NT2/D1 (cell line): ENCODE measurements at places on chromosomes 4 and X.
A peak's percentile ranks its signal among the peaks of the same experiment; 100 is the strongest.

GRCh38 chrX:1598021-1598875 lies 6.8 kb downstream of the AKAP17A start:
- no peak for DNase-seq

- DNase-seq, result no peak
Observed at GRCh38 chr4:128663325-128663724, 146.2 kb upstream of the JADE1 start.

DNA sequence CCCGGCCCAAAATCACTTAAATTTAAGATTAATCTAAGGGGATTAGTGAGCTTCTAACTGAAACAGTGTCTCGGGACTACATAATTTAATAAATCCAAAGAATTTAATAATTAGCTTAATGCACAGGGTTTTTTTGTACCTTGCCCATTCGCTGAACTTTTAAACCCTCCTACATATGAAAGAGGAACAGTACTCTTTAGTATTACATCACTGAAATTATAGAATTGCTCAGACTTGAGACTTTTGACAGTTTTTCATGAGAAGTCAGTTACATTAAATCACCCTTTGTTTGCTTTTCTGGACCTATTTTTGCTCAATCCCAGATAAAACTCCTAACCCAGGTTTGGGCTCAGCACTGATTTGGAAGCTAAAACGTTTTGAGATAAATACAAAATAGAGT lies 2.4 kb upstream of the TADA2B start:
- no peak for DNase-seq

- DNase-seq, result no peak
Observed at GRCh38 chrX:115560211-115560977, 580 bp upstream of the PLS3 start.

DNA sequence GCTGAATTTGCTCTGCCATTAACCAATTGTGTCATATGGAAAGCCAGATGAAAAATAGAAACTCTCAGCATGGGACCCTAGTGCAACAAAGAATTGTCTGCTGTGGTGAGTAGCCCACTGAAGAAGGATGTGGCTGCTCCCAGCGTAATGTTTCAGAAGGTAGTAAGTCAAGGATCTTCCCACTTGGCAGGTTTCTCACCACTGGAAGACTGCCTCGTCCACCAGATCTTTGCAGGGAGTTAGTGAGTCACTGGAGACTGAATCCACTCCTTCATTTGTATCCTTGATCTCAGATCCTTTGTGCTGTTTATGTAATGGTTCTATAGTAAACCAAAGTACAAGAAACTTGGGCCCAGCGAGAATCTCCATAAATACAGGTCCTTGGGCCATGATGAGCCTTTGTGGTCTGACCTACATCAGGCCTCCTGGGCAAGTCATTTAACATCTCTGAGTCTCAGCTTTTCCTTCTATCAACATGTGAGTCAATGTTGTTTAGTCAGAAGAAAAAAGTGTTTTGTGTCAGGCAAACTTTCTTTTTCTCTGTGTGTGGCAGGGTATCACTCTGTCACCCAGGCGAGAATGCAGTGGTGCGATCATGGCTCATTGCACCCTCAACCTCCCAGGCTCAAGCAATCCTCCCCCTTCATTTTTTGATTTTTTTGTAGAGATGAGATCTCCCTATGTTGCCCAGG lies 78.0 kb upstream of the CCDC160 start:
- DNase-seq, result no peak

DNA sequence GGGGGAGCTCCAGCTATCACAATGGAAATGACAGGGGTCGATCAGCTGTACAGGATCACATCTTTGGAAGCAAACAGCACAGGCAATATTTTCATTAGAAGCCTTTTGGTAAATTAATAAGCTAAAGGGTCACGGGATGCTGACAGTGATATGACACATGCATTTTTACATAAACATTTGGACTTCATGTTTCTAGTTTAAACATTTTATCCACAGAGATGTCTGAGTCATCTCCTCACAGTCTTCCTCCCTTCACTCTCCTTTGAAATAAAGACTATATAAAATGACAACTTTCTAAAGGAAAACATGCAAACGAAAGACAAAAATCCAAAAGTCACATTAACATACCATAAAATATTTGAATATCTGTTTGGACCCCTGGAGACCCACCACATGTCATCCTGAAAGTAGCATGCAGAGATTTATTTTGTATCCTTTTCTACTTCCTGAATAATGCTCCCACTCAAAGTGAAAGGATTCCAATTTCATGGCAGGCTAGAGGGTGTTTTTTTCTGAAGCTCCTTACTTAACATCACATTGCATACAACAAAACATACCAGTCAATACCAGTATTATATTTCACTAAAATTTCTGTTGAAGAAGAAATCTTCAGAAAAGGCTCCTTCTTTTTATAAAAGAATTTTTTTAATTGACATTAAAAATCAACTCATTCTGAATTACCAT lies 200.1 kb upstream of the PPARGC1A start:
- DNase-seq, result no peak

- no peak for DNase-seq
Observed at GRCh38 chrX:39759526-39760224, 338.1 kb downstream of the BCOR start.

DNA sequence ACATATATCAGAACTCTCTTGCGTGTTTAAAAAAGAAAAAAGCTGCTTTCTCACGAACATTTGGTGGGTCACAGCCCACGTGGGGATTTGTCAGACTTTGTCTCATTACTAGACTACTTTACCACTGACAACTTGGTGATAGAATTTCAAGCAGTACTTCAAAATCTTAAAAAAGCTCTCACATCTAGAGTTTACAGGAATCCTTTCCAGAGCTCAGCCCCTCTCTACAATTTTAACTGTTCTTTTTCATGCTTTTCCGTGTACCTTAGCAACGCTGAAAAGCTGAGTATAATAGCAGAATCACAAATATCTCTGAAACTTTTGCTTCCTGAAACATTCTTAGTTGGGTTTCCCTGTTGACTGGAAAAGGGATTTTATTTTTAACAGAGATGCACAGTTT lies 50.2 kb downstream of the SMAD1 start:
- DNase-seq, result no peak

DNA sequence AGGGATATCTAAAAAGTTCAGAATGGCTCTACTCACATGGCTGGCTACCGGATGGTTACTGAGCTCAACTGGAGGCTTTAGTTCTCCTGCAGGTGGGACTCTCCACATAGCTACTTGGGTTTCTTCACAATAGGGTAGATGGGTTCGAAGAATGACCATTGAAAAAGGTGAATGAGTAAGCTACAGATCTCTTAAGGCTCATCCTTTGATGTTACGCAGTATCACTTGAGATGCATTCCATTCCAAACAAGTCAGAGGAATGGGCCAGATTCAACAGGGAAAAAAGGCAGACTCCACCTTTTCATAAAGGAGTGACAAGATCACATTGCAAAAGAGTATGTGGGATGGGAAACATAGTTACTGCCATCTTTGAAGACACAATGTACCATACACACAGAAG lies 52.6 kb downstream of the DDX53 start:
- DNase-seq, result peak; percentile 5

DNA sequence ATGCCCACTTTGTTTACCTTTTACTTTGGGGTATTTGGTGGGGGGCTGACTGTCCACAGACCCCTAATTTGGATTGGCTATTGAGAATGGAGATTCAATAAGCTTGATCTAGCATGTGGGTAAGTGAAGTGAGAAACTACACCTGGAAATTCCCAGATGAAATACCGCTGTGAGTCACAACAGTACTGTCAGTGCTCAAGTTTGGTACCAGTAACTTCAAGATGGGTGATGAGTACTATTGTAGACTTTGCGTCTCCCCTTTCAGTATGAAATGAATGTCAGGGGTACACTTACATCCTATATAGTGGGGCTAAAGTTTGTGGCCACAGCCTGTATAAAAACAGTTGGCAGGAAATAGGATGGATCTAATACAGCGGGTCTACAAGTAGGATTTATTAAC lies 33.3 kb downstream of the HMGN5 start:
- DNase-seq, result no peak

DNA sequence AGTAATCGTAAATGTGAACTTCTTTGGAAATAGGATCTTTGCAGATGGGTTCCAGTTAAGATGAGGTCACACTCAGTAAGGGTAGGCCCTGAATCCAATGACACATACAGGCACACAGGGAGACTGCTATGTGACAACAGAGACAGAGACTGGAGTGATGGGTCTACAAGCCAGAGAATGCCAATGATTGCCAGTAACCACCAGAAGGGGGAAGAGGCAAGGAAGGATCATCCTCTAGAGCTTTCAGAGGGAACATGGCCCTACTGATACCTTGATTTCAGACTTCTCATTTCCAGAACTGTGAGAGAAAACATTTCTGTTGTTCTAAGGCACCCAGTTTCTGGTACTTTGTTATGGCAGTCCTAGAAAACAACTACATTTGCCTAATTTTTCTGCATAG lies 73.1 kb upstream of the CCDC160 start:
- no peak for DNase-seq

DNA sequence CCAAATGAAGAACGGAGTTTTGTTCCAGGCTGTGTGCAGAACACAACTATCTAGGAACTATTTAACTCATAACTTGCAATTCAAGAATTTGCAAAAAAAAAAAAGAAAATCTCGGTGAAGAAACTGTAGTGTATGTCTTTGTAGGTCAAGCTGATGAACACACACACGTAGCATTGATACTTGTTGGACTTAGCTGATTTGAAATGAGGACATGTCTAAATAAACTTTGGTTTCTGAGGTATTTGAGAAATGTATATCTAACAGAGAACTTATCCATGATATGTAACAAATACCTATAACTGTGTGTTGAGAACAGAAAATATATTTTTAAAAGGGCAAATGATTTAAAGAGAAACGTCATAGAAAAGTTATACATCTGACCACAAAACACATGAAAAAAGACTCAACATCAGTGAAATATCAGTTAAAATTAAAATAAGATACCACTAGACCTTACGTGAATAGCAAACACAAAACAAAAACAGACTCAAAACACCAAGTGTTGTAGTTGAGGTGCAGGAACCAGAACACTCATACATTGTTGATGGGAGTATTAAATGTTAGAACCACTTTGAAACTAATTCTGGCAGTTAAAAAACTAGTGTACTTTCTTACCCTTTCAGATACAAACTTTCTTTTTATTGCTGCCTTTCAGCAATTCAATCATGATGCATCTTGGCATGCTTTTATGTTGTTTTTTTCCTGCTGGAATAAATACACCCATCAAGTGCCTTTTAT lies 1535.8 kb upstream of the PCDH10 start:
- no peak for DNase-seq

DNA sequence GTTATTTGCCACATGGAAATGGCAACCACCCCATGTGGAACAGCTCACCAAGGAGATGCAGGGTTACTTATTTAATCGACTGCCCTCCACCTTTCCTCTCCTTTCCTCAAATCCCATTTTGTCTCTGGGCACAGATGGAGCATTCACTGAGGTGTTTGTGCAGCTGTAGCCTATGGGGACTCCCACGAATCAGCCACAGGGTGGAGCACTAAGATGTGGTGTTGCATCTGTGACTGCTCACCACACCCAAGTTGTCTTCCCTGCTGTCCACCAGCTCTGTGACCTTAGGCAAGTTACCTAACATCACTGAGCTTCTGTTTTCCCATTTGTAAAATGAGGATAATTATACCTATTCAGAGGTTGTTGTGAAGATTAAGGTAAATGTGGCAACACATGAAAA lies 252.4 kb upstream of the CPEB2 start:
- no peak for DNase-seq

GRCh38 chr4:140866492-140867005 lies 110.4 kb upstream of the TBC1D9 start:
- DNase-seq, result no peak

DNA sequence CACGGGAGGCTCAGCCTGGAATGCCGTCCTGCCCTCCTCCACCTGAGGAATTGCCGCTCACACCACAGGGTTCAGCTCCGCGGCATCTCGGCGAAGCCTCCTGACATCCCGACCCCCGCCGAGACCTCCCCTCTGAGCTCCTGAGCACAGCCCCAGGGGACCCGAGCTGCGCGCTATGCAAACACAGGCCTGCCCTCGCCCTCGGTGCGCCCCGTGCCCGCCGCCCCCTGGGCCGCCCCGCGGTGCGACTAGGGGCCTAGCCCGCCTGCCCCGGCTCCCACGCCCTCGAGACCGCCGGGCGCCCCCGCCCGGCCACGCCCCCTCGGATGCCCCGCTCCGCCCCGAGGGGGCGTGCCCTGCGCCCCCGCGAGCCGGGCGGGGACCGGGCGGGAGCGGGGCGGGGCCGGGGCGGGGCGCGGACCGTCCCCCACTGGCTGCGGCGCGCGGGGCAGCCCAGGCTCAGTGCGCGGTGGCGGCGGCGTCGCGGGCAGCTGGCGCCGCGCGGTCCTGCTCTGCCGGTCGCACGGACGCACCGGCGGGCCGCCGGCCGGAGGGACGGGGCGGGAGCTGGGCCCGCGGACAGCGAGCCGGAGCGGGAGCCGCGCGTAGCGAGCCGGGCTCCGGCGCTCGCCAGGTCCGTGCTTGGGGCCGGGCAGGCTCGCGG lies at the start of gene FGFR3:
FGFR3 (plus strand) TSS at position 462 of the 664 bp plus-strand sequence. CDS start 642 bp downstream, outside the sequence.
- peak; percentile 57 for DNase-seq

GRCh38 chrX:118755633-118756032 lies 28.2 kb downstream of the IL13RA1 start:
- DNase-seq, result no peak
